ENCODE measurements at places on chromosomes 1 and 21. TPM values are rescaled to one million over a fixed set of nuclear protein-coding genes. Genes with fewer than 3 reads are reported as not detected.

DNA sequence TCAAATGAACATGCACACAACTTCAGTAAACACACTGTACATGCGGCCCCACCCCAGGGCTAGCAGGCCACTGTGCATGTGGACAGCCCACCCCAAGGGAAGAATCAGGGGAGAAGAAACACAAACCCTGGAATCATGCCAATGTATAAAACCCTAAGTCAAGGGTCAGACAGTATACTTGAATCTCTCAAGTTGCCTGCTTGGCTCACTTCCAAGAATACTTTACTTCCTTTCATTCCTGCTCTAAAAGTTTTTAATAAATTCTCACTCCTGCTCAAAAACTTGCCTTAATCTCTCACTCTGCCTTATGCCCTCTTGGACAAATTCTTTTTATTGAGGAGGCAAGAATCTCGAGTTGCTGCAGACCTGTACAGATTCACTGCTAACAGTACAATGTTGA is 231.2 kb upstream of the CACYBP start:
- DNase-seq, result no peak
- H3K27ac ChIP-seq, result no peak overlapping the region
- peaks cover 2% of the 10 kb centered on the region for H3K27me3 ChIP-seq
- no peaks in the 10 kb centered on the region for H3K36me3 ChIP-seq

DNA sequence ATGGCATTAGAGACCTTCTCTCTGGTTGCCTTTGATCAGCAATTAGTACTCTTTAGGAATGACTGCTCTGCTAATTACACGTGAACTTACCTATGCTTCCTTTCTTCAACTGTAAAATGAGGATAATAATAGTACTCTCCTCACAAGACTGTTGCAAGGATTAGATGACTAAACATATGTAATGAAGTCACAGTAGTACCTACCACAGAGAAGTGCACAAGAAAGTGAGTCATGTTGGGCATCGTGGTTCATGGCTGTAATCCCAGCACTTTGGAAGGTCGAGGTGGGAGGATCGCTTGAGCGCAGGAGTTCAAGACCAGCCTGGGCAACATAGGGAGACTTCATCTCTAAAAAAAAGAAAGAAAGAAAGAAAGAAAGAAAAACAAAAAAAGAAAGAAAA is 68.1 kb upstream of the AK4 start:
- H3K36me3 ChIP-seq, result no peaks in the 10 kb centered on the region
- H3K27me3 ChIP-seq, result peaks cover 5% of the 10 kb centered on the region
- no peaks in the 10 kb centered on the region for H3K4me1 ChIP-seq
- DNase-seq, result no peak

DNA sequence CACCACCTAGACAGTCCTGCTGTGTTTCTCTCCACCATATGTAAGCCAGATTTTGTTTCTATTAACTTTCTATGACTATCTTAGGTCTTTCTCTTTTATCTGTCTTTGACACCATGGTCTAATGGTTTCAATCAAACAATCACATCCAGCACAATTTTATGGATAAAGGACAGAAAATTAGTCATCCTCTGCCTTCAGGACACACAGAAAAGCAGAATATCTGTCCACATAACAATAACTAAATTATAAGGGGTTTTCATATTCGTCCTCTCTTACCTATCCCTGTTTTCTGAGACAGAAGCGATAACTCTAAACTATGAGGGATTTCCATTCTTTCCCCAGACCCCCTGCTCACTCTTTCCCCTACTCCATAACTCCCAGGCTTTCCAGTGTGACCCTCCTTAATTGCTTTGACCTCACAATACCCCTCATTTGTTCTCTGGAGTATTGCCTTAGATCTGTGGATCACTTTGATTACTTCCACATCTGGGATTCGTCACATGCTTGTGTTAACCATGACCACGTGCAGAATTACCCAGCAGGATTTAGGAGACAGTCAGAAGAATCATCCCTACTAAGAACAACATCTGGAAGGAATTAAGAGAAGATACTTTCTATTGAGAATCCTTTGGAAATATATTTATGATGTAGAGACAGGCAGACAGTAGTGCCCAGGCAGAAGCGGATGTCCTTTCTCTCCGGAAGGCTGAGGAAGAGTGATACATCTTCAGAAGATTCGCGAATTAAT is 108.2 kb upstream of the GREM2 start:
- H3K36me3 ChIP-seq, result peaks cover 4% of the 10 kb centered on the region
- DNase-seq, result peak; percentile 48
- H3K4me3 ChIP-seq, result peak overlapping the region; percentile 73
- H3K4me1 ChIP-seq, result peaks cover 30% of the 10 kb centered on the region

- peaks cover 43% of the 10 kb centered on the region for H3K27me3 ChIP-seq
- DNase-seq, result no peak
- H3K36me3 ChIP-seq, result peaks cover 4% of the 10 kb centered on the region
- no peak overlapping the region for H3K27ac ChIP-seq
These were observed 7.1 kb downstream of the CLIC6 start for GRCh38 chr21:34675871-34676270.

DNA sequence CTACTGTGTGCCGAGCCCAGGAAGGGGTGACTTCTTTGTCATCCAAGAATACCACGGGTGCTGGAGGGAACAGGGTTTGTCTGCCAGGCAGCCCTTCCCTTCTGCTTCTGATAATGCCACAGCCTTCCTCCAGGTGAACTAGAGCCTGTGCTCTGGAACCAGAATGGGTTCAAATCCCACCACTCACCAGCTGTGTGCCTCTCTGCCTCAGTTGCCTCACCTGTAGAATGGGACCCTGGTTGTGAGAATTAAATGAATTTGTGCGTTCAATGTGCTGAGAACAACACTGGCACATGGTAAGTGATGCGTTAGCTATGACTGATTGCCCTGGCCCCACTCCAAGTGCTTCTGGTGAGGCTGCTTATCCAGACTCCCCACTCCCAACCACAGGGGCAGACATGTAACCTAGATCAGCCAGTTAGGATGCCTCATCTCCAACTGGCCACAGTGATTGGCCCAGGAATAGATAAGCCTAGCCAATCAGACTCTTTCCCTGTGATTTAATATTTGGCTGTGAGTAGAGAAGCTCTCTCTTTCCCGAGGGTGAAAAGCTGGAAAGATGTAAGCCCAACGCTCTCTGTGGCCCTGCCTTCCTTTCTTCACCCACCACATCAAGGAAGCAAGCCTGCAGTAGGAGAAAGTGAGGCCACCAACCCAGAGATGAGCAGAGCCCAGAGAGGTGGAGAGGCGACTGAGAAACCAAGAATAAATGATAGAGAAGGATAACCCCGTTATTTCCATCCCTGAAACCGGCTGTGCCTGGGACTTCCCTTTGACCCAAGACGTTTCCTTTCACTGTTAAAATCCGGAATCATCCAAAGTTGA is 20.8 kb upstream of the LAPTM5 start:
- H3K4me1 ChIP-seq, result peaks cover 12% of the 10 kb centered on the region
- peak; percentile 68 for DNase-seq
- no peak overlapping the region for H3K4me3 ChIP-seq
- H3K27me3 ChIP-seq, result peaks cover 13% of the 10 kb centered on the region
- H3K36me3 ChIP-seq, result no peaks in the 10 kb centered on the region

- no peak overlapping the region for H3K27ac ChIP-seq
- DNase-seq, result no peak
- peaks cover 30% of the 10 kb centered on the region for H3K27me3 ChIP-seq
- no peaks in the 10 kb centered on the region for H3K4me1 ChIP-seq
These were observed 178.6 kb downstream of the PRDM16 start for GRCh38 chr1:3247521-3248121.

DNA sequence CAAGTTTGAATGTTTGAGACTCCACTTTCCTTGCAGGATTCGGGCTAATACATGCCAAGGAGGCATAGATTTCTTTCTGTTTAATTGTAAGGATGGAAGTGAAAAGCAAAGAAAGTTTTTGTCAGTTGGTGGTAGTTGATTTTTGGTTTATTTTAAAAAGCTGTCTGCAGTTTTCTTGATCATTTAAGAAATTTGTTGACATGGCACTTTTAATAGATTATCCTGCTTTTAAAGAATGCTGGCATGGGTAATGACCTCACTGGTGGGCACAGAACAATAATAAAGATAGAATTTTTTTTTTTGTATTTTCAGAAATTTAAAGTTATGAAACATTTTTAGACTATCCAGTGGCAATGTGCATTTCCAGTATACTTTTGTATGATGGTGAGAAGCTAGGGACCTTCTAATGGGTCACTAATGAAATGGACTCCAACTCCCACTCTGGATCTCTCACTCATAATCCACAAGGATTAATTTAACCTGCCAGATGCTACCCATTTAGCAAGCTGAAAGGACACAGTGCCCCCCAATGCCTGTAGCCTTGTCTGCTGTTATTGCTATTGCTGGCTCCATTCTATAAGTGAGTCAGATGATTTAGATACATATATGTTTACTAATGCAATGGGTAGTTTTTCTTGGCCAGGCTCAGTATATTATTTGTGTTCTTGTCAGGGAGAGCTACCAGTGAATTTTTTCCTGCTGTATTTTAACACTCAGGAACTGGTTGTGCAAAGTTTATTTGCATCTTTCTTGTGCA is 190.2 kb upstream of the SGIP1 start:
- no peak for DNase-seq
- peaks cover 54% of the 10 kb centered on the region for H3K36me3 ChIP-seq
- H3K27me3 ChIP-seq, result no peaks in the 10 kb centered on the region
- H3K4me3 ChIP-seq, result peak overlapping the region; percentile 70
- peak overlapping the region; percentile 79 for H3K27ac ChIP-seq

GRCh38 chr1:119275145-119276134 is 93.1 kb upstream of the HAO2 start:
- peaks cover 31% of the 10 kb centered on the region for H3K4me1 ChIP-seq
- peaks cover 6% of the 10 kb centered on the region for H3K27me3 ChIP-seq
- H3K36me3 ChIP-seq, result no peaks in the 10 kb centered on the region

DNA sequence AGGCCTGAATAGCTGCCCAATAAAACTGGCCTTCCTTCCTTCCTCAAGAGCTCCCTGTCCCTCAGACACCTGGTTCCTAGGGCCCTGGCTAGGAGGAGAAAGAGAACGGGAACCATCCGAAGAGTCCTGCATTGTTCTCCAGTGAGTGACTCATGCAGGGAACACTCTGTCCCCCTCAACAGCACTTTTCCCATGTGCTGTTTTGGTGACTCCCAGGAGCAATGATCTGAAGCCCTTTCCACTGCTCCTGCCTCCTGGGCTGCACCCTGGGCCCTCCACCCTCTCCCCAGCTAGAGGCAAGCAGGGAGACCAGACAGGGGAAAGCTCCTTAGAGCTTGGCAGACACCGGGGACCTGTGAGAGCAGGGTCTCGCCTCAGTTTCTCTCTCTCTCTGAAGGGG is 18.9 kb downstream of the TNNT2 start:
- peak; percentile 13 for DNase-seq
- H3K27me3 ChIP-seq, result peaks cover 42% of the 10 kb centered on the region
- no peaks in the 10 kb centered on the region for H3K36me3 ChIP-seq
- no peak overlapping the region for H3K4me3 ChIP-seq
- H3K4me1 ChIP-seq, result no peaks in the 10 kb centered on the region

DNA sequence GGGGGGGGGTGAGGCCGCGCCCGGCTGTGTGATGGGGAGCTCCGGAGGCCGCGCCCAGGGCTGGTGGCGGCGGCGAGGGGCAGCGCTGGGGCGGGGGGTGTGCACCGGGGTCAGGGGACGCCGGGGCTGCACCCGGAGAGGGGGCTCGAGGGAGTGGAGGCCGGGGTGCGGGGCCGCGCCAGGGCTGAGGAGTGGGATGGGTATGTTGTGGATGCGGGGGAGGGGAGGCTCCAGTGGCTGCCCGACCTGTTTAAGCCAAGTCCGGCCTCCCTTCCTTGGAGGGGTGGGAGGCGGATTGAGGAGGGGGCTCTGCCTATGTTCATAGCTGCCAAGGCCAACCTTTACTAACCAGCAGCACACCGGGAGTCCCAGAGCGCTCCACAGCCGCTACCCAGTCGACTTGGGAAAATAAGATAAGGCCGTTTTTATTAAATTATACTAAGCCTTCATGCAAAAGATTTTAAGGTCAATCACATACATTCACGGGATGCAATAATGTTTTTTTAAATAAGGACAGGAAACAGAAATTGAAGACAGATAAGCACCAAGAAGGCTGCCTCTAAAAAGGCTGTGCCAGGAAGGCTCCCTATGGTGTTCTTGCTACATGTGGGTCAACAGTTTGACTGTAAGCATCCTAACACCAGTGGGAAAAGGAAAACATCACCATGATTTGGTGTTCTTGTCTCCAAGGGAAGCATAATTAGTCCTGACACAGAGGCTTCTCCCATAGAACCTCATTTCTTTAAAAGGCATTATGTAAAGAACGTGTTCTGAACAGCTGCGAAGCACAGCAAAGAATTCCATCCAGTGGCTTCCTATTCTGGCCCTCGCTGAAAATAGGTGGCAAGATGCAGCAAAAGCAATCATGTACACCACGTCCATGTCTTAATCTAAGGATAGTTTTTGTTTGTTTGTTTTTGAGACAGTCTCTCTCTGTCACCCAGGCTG is 626 bp upstream of the HLCS start:
- H3K36me3 ChIP-seq, result peaks cover 5% of the 10 kb centered on the region
- no peak for DNase-seq
- peak overlapping the region; percentile 43 for H3K27ac ChIP-seq
- H3K27me3 ChIP-seq, result no peaks in the 10 kb centered on the region
- H3K4me1 ChIP-seq, result peaks cover 13% of the 10 kb centered on the region

- no peak overlapping the region for H3K27ac ChIP-seq
- peaks cover 17% of the 10 kb centered on the region for H3K27me3 ChIP-seq
- DNase-seq, result no peak
- H3K36me3 ChIP-seq, result no peaks in the 10 kb centered on the region
- no peak overlapping the region for H3K4me3 ChIP-seq
These were observed 12.4 kb upstream of the RPS6KA1 start for GRCh38 chr1:26516987-26517765.

DNA sequence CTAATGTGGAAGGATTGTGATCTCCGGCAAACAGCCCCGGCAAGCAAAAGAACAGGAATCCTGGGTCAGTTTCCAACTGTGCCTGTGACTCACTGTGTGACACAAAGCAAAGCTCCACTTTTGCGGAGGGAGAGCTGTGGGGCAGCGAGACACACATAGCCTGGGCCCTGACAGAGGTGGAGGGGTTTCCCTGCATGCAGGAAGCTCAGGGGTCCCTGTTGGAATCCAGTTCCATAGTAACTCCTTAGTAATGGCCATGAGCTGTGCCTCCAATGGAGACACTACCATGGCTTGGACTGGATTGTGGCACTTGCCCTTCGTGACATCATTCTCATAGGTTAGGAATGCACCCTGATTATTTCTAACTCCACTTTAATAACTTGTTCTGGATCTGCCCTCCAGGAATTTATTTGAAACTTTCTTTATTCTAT is 47.0 kb upstream of the ATF3 start:
- H3K27me3 ChIP-seq, result peaks cover 11% of the 10 kb centered on the region
- no peaks in the 10 kb centered on the region for H3K36me3 ChIP-seq
- H3K4me1 ChIP-seq, result peaks cover 38% of the 10 kb centered on the region
- peak; percentile 80 for DNase-seq
- peak overlapping the region; percentile 77 for H3K27ac ChIP-seq

DNA sequence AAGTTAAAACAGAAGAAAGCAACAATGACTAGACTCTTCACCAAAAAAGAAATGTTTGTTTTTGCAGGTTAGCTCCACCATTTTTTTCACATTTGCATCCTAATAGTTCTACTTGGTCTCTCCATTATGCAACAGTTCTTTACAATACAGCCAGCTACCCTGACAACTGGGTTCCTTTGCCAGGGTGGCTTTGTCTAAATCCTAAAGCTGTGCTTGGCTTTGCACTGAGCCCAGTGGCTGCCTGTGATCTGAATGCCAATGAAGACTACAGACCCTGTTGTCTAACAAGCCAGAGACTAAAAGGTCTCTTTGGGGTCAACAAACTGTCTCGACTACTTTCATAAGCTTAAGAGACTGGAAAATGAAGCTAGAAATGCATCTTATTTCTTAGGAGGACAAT is 112.0 kb downstream of the AKT3 start:
- DNase-seq, result no peak
- H3K36me3 ChIP-seq, result peaks cover 25% of the 10 kb centered on the region
- peaks cover 57% of the 10 kb centered on the region for H3K4me1 ChIP-seq

CCDC17 gene
- total RNA-seq, result 0.25 TPM

RGSL1 gene
- not detected for total RNA-seq

FCRL6 gene
- total RNA-seq, result not detected

NOL9 gene
- total RNA-seq, result 34.3 TPM

TMEM59 gene
- total RNA-seq, result 449 TPM

C1orf87 gene
- not detected for total RNA-seq

KCNJ9 gene
- not detected for total RNA-seq

DBT gene
- total RNA-seq, result 12.1 TPM
